Pancreas (tissue), 10 donors: ENCODE measurements at places on chromosomes 2 and 18.
A peak's percentile ranks its signal among the peaks of the same experiment; 100 is the strongest.

- peak; percentile 37 for DNase-seq
Measured at GRCh38 chr2:120632796-120633646, 102.6 kb upstream of the GLI2 start.

- DNase-seq: no peak
Measured at GRCh38 chr2:146893500-146894041, 951.3 kb upstream of the ACVR2A start.

GRCh38 chr18:64258111-64258650, 109.3 kb upstream of the LINC00305 start:
- no peak for DNase-seq

GRCh38 chr18:74773171-74773624, 175.5 kb downstream of the ZNF407 start:
- DNase-seq: no peak

DNA sequence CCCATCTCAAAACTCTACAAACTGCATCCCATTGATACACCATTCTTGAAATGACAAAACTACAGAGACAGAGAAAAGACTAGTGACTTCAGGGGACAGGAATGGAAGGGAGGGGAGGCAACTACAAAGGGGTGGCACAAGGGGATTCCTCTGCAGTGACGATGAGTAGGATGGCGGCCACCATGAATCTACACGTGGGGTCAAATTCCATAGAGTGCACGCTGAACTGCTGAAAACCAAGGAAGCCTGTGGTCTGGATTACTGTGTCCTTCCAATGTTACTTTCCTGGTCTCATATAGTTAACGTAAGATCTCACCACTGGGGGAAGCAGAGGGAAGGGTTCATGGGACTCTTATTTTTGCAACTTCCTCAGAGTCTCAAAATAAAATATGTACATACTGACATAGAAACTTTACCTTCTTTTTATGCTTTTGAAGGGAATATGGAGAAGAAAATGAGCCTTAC, 23.6 kb downstream of the COX7A2L start:
- DNase-seq: no peak

GRCh38 chr2:214560176-214560575, 149.3 kb downstream of the VWC2L start:
- DNase-seq: no peak

DNA sequence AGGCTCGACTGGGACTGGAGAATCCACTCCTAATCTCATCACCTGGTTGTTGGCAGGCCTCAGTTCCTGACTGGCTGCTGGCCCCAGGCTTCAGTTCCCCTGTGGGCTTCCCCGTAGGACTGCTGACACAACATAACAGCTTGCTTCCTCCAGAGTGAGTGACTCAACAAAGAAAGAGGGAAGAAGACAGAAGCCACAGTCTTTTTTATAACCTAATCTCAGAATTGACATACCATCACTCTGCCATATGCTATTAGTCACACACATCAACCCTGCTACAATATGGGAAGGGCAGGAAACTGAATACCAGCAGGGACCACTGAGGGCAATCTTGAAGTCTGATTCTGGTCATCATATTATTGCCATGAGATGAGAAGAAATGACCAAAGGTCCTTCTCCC, 76.8 kb upstream of the SLC14A2 start:
- no peak for DNase-seq

DNA sequence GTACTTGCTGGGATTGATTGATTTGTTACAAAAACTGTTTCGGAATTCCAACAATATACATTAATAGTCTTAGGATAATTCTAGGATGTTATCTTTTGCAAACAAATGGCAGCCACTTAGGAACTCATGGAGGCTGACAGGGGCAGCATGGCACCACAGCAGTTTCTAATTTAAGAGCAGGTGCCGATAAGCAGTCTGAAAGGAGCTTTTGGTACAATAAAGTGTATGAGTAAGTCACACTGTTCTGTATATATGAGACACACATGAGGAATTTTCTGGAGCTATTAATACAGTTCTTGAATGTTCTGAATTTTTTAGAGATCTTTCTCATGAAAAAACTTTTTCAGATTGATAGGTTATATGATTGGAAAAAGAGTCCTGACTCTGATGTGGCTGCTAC, 52.2 kb downstream of the EIF5B start:
- DNase-seq: no peak

DNA sequence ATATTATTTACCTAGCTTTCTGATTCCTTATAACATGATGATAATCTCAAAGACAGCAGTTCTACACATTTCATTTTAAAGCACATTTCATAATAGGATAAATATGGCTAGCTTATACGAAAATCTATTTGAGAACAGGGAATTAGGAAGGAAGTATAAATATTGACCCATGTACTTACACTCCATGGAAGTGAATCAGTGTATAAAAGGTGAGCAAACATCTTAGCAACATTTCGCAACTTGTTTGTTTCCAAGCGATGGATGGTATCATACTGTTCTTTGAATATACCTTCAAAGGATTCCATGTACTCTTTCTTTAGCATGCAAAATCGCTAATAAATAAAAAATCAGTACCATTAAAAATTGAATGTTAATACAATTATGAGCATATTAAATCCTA, 53.1 kb downstream of the CWC22 start:
- no peak for DNase-seq

DNA sequence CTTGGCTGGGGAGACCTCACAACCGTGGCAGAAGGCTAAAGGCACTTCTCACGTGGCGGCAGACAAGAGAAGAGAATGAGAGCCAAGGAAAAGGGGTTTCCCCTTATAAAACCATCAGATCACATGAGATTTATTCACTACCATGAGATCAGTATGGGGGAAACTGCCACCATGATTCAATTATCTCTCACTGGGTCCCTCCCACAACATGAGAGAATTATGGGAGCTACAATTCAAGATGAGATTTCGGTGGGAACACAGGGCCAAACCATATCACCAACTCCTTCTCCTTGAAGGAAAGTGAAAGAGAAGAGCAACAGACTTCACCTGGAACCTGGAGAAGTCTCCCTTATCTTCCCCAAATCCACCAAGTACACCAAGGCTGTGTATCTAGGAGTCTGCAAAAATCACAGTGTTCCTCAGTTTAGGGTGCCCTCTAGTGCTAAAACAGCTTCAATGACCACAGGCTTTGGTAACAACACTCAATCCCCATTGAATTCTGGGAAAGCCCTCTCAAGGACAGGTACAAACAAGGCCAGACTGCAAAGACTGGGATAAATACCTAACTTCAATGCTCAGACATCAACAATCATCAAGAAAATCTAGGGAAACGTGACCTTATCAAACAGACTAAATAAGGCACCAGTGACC, 148.8 kb upstream of the SRD5A2 start:
- DNase-seq: no peak

- no peak for DNase-seq
Measured at GRCh38 chr2:195490319-195490718, 166.7 kb upstream of the SLC39A10 start.

DNA sequence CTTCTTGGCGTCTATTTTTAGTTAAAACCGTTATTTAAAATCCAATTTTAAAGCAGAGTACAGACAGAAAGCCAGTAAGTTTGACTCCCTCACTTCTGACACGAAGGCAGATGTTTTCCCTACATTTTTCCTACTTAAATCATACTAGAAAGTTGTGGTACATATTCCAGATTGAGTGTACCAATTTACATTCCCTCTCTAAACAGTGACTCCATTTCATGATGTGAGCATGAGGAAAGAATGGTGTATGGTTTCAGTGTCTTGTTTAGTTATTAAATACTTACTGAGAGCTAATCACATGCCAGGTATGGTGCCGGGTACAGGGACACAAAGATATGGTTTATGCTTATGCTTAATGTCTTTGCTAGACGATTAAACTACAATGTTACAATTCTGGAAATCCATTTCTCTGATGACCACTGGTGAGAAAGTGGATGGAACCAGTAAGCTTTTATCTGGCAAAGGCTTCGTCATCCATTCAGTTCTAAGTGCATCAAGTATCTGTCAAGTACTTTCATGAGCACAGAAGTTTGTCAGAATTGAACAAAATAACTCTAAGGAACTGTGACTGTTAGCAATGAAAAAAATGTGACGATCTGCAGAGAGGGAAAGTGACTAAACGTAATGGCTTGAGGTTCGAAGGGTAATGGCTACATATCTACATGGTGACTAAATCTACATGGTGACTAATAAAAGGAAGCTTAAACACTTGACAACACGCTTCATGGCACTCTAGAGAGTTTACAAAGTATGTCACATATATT, 25.7 kb downstream of the MAP4K3 start:
- no peak for DNase-seq

GRCh38 chr2:159444754-159445153, 158.3 kb upstream of the WDSUB1 start:
- no peak for DNase-seq

GRCh38 chr2:63051795-63052333, 1.2 kb downstream of the OTX1 start:
- DNase-seq: peak; percentile 72

- no peak for DNase-seq
Measured at GRCh38 chr2:37877457-37878315, 47.4 kb upstream of the RMDN2 start.

- DNase-seq: no peak
Measured at GRCh38 chr2:96396602-96397001, 61.0 kb downstream of the NCAPH start.

DNA sequence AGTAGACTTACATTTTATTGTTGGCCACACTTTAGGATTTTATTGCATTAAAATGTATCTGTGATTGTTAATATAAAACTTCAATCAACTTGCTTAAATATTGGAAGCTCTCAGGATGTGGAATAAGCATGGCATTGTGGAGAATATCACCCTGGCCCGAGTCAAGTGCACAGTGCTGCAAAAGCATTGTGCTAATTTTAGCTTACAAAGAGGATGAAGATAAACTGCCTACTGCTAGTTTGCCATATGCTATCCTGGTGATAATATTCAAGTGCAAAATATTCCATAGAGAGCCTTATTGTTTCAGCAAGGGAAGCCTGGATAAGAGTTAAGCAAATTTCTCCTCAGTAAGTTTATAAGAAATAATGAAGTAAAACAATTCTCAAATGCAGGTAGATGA, 54.5 kb downstream of the MEIS1 start:
- no peak for DNase-seq

DNA sequence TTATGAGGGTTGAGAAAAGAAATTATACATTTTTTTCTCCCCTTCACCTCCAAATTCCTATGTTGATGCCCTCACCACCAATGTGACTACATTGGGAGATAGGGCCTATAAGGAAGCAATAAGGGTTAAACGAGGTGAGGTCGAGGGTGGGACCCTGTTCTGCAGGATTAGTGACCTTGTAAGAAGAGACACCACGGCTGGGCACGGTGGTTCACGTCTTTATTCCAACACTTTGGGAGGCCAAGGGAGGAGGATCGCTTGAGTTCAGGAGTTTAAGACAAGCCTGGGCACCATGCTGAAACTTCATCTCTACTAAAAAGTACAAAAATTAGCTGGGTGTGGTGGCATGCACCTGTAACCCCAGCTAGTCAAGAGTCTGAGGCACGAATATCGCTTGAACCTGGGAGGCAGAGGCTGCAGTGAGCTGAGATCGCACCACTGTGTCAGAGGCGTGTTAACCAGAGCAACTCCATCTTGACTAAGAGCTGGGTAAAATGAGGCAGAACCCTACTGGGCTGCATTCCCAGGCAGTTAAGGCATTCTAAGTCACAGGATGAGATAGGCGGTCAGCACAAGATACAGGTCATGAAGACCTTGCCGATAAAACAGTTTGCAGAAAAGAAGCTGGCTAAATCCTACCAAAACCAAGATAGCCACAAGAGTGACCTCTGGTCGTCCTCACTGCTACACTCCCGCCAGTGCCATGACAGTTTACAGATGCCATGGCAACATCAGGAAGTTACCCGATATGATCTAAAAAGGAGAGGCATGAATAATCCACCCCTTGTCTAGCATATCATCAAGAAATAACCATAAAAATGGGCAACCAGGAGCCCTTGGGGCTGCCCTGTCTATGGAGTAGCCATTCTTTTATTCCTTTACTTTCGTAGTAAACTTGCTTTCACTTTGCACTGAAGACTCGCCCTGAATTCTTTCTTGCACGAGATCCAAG, 77.0 kb downstream of the NCAPH start:
- DNase-seq: no peak

- no peak for DNase-seq
Measured at GRCh38 chr2:182210669-182211068, 216.2 kb downstream of the PDE1A start.

- DNase-seq: no peak
Measured at GRCh38 chr2:241858206-241859016, at the start of gene PDCD1. Gene PDCD1 (minus strand): TSS chr2:241858894. CDS start chr2:241858838, 56 bp downstream.

- DNase-seq: no peak
Measured at GRCh38 chr2:166170356-166170755, 42.5 kb upstream of the SCN1A start.

DNA sequence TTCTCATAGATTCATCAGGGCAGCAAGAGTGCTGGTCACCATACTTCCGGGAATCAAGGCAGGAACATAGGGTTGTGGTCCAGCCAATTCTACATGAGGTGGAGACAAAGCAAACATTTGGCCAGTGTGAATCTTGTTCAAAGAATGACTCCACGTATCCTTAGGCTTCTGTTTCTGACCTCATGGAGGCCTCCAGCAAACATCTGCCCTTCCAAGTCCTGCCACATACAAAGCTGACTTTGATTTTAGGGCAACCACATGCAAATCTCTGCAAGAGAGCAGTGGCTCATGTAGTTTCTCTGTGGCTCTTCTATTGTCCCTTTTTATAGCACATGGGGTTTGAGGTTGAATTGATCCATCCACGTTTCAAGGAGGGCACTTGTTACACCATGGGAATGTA, 132.1 kb upstream of the MMADHC start:
- DNase-seq: no peak

GRCh38 chr2:167293943-167294775, 405.9 kb downstream of the XIRP2 start:
- peak; percentile 26 for DNase-seq

DNA sequence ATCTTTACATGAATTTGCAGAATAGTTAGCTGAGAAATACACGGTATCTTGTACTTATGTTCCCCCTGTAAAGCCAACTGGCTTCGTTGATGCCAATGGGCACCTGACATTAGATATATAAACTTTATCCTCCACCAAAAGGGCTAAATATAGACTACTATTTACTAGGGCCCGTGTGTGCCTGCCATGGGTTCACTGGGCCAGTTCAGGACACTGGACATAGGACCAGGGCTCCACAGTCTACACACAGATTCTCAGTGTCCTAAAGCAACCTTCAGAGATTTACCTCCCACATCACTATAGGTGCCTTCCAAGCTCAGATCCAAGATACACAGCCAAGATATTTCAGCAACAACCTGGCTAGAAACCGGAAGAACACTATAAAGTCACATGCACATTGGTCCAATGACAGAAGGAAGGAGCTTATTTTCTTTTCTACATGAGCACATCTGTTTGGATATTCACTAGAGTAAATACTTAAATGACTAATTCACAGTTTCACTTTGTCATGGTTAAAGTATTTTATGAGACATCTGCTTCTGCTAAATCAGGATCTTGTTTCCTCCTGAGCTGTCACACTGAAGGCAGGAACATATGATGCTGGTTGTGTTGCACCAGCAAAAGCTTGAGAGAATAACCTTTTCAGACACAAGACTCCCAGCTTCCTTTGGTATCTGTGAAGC, 95.1 kb downstream of the MYO5B start:
- no peak for DNase-seq

DNA sequence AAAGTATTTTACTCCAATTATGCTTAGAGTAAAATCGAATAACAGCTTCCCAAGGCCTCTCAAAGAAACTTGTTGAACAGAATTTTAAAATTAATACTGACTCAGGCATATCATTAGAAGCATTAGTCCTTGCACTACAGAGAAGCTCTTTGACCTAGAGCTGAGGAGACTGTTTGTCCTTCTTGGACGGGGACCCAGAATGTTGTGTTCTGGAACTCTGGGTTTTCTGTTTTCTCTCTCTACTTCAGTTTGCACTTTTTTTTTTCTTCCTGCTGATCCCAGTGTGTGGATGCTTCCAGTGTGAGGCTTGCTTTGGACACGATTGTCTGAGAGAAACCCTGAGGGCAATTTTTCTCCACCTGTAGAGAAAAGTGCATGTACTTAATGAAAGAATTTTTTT, 847.6 kb downstream of the SOCS6 start:
- DNase-seq: no peak
